ENCODE measurements at places on chromosomes 11 and 22. TPM values are rescaled to one million over a fixed set of nuclear protein-coding genes. Genes with fewer than 3 reads are reported as not detected.

CRYBB2 gene
- polyA plus RNA-seq: 0.45 TPM

CREBZF gene
- polyA plus RNA-seq: 45.1 TPM

HTATIP2 gene
- polyA plus RNA-seq: 5.5 TPM

CENPM gene
- 7.5 TPM for polyA plus RNA-seq

DNA sequence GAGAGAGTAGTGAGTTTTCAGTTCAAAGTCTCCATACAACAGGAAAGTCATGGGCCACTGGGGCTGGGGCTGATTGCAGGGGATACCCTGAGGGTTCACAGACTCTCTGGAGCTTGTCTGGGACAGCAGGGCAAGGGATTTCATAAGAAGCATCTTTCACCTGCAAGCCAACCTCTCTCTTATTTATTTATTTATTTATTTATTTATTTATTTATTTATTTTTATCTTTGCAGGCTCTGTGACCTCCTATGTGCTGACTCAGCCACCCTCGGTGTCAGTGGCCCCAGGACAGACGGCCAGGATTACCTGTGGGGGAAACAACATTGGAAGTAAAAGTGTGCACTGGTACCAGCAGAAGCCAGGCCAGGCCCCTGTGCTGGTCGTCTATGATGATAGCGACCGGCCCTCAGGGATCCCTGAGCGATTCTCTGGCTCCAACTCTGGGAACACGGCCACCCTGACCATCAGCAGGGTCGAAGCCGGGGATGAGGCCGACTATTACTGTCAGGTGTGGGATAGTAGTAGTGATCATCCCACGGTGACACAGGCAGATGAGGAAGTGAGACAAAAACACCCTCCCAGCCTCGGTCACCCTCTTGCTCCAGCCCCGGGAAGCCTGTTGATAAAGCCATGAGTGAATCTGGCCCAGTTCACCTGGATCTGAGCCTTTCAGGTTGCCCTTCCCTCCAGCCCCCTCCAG lies 68.4 kb downstream of the GGTLC2 start:
- no peak for DNase-seq

GRCh38 chr11:28146123-28146751 lies 38.0 kb downstream of the METTL15 start:
- no peak for DNase-seq

DNA sequence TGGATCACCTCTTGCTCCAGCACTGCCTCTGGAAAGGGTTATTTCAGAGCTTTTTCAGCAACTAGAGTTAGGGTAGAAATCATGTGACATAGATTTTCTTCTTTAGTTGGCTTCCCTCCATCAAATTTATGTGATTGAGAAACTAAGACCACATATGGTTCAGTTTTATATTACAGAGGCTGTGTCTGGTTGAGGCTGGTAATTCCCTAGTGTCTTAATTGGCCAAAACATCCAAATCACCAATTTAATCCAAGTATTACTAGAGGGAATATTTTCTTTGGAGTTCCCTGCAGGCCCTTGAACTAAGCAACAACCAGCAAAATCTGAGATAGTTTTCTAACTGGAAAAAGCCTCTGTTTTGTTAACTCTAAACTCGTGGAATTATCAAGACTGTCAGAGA lies 136.3 kb downstream of the ARHGAP42 start:
- DNase-seq: peak; percentile 76

- no peak for DNase-seq
Observed at GRCh38 chr22:43946384-43946667, 8.9 kb upstream of the SAMM50 start.

DNA sequence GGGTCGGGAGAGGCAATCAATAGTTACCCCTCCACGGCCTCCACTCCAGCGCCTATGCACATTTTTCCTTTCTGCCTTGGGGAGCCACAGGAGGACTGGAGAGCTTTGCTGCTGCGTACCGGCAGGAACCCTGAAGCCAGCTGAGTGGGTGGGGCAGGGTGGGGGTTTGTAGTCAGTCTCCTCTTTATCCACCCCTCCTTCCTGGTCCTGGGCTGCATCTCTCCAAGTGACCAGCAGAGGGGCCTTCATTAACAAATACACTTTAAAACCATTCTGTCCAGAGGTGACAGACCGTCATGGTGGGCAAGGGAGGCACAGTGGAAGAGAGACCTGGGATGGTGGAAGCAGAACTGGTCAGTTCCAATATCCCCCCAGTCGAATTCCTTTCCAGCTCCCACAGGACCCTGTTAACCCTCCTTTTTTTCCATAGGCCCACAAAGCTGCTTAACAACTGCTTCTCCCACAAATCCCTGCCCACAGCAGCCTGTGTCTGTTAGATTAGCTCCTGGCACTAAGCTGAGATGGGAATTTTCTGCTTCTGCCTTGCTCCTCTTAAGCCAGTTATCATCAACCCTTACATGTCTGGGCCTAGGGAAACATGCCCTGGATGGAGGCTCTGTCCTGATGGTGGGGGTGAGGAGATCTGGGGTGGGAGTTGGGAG lies 3.9 kb upstream of the ABCG4 start:
- peak; percentile 70 for DNase-seq

GRCh38 chr22:42432020-42432596 lies at the start of gene NFAM1:
TSS of gene NFAM1 (minus strand) at chr22:42432403. CDS start at chr22:42432357, 46 bp downstream.
- peak; percentile 54 for DNase-seq

DNA sequence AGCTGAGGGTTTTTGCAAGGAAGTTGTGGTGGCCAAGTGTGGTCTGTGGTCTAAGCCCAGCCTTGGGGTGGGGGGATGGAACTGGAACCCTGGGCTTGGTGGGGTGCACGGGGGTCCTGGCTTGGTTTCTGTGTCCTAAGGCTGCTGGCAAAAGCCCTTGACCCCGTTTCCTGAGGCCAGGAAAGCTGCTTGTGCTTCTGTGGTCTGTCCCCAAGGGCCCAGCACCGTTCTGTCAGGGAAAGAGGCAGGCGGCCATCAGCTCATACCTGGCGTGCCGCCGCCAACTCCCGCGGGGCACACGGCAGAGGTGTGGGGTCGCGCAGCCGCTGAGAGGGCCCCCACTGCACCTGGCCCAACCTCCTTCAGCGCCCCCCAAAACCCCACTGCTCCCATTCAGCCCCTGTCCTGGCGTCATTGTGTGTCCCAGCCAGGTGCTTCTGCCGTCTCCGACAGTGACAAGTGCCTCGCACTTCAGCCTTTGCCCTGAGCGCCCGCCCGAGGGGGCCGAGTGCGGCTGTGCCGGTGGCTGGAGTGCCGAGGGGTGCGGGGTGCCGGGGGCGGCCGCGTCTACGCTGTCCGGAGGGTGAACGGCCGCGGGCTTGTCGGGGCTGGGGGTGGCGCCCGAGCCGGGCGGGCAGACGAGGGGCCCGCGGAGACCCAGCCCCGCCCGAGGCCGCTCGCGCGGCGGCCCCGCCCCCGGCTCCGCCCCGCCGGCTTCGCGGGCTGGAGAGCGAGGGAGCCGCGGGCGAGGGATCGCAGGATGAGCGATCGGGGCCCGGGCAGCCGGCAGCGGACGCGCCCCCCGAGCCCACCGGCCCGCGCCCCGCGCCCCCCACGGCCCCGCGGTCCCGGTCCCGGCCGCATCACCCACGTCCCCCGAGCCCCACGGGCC lies at the start of gene CNIH2:
CNIH2 (plus strand) TSS at position 705 of the 892 bp plus-strand sequence. CDS start 282 bp downstream, outside the sequence.
- peak; percentile 62 for DNase-seq

DNA sequence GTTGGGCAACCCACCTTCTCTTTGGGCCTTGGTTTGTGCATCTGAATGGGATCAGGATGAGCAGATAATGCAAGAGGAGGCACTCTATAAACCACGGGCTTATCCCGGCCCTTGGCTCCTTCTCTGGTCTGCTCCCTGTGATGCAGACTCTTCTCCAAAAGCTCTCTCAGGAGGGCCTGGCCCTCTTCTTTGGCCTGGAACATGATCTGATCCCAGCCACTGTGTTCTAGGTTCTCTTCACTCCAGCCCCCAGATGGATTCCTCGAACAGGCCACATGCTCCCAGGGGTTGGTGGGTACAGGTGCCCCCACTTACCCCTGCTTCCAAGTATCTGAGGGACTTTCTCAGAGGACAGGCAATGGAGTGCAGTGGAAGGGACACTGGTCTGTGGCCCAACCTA lies 8.7 kb upstream of the UCP3 start:
- no peak for DNase-seq

DNA sequence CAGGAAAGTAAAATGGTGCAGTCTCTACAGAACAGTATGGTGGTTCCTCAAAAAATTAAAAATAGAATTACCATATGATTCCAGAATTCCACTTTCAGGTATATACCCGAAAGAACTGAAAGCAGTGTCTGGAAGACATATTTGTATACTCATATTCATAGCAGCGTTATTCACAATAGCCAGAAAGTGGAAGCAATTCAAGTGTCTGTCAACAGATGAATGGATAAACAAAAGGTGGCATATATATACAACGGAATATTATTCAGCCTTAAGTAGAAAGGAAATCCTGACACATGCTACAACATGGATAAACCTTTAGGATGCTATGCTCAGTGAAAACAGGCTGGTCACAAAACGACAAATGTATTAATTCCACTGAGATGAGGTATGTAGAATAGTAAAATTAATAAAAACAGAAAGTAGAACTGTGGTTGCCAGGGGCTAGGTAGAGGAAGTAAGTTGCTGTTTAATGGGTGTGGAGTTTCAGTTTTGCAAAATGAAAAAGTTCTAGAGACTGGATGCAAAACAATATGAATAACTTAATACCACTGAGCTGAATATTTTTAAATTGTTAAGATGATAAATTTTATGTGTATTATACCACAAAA lies 14.5 kb downstream of the SAA1 start:
- no peak for DNase-seq

- DNase-seq: no peak
Observed at GRCh38 chr11:110481523-110481922, 51.8 kb downstream of the FDX1 start.

- DNase-seq: peak; percentile 60
Observed at GRCh38 chr22:32407312-32407711, 4.7 kb downstream of the RTCB start.

DNA sequence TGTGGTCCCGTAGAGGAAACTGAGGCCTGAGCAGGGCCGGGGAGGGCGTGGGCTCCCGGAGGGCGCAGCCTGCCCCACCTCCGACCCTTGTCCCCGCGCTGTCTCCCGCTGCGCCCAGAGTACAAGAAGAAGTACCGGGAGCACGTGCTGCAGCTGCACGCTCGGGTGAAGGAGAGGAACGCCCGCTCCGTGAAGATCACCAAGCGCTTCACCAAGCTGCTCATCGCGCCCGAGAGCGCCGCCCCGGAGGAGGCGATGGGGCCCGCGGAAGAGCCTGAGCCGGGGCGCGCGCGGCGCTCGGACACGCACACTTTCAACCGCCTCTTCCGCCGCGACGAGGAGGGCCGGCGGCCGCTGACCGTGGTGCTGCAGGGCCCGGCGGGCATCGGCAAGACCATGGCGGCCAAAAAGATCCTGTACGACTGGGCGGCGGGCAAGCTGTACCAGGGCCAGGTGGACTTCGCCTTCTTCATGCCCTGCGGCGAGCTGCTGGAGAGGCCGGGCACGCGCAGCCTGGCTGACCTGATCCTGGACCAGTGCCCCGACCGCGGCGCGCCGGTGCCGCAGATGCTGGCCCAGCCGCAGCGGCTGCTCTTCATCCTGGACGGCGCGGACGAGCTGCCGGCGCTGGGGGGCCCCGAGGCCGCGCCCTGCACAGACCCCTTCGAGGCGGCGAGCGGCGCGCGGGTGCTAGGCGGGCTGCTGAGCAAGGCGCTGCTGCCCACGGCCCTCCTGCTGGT lies 1.9 kb downstream of the NLRP6 start:
- DNase-seq: no peak

DNA sequence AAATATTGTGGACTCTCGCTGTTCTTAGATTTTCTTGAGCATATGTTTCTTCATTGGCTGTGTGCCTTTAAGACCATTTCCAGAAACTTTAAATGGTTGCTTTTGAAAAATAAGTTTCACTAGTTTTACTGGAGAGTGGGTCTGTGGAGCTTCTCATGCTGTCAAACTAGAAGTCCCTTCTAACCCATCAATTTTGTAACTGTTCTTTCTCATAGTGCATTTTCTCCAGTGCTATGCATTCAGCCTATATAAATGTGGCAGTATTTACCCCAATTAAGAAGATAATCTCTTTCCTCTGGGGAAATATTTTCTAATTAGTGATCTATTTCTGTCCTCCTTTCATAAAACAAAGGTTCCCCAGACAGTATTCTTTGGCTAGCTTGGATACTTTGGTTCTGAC lies 97.9 kb upstream of the RRM1 start:
- no peak for DNase-seq

DNA sequence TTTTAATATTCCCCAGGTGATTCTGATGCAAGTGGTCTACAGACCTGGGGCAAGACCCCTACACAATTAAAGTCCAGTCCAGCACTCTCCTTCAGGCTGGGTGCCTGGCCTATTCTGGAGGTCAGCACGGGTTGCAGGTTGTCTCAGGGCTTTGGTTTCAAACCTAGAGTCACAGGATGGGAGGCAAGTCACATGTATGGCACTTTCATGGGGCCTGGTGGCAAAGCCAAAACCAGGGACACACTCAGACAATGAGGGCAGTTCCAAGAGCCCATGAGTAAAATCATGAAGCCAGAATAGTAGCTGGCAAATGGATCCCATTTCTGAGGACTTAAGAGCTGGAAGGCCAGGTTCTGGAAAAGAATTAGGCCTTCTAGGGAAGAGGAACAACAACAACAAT lies 96.6 kb downstream of the KCNC1 start:
- DNase-seq: no peak

- DNase-seq: no peak
Observed at GRCh38 chr11:643366-643765, 6.3 kb downstream of the DRD4 start.

DNA sequence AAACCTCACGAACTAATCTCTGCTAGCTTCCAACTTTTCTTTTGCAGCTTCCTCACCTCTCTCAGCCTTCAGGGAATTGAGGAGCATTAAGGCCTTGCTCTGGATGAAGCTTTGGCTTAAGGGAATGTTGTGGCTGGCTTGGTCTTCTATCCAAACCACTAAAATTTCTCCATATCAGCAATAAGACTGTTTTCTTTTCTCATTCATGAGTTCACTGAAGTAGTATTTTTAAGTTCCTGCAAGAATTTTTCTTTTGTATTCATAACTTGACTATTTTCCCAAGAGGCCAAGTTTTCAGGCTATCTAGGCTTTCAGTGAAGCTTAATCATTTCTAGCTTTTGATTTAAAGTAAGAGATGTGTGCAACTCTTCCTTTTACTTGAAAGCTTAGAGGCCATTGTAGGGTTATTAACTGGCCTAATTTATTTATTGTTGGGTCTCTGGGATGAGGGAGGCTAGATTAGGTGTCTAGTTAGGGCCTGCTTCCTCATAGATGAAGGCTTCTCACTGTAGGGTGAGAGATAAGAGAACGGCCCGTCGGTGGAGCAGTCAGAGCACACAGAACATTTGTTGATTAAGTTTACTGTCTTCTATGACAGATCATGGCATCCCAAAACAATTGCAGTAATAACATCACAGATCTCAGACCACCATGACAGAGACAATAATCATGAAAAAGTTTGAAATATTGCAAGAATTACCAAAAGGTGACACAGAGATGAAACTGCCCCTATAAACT lies 33.2 kb downstream of the CSF2RB start:
- no peak for DNase-seq

- no peak for DNase-seq
Observed at GRCh38 chr11:46533396-46534100, 60.3 kb downstream of the AMBRA1 start.

Measured in muscle of leg (tissue), 16 donors.